ENCODE measurements at places on chromosomes 3 and 15. TPM values are rescaled to one million over a fixed set of nuclear protein-coding genes. Genes with fewer than 3 reads are reported as not detected.

The THRB gene
- total RNA-seq = 22.3 TPM

The ZBTB20 gene
- 80.8 TPM for total RNA-seq

The TM4SF4 gene
- 0.58 TPM for total RNA-seq

The NOX5 gene
- total RNA-seq = 0.23 TPM

The PCLAF gene
- total RNA-seq = 14.1 TPM

The ENTPD3 gene
- total RNA-seq = 1.9 TPM

Measured in metanephros (tissue), 2 donors.